ENCODE measurements at places on chromosomes 2 and 18.
A peak's percentile ranks its signal among the peaks of the same experiment; 100 is the strongest.

DNA sequence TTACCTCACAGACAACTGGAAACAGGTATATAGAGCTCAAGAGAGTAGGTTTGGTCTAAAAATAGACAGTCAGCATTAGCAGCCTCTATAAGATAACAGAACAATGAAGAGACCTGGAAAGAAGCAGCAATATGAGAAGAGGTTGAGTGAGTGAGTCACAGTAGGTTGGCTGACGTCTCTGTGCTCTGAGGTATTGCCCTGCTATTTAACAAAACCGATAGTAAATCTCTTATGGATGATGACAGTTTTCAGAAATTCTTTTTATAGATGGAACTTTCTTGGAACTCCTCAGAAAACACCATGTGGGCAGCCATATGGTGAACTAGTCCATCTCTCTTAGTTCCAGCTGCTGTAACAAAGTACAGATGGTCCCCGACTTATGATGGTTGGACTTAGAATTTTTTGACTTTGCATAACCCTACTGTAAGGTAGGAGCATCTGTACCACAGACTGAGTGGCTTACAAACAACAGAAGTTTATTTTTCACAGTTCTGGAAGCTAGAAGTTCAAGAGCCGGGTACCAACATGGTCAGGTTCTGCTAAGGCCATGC, 123.5 kb downstream of the MBD2 start:
- no peak for DNase-seq

- no peak for DNase-seq
These were observed 31.7 kb downstream of the LRP2 start for GRCh38 chr2:169330555-169331198.

DNA sequence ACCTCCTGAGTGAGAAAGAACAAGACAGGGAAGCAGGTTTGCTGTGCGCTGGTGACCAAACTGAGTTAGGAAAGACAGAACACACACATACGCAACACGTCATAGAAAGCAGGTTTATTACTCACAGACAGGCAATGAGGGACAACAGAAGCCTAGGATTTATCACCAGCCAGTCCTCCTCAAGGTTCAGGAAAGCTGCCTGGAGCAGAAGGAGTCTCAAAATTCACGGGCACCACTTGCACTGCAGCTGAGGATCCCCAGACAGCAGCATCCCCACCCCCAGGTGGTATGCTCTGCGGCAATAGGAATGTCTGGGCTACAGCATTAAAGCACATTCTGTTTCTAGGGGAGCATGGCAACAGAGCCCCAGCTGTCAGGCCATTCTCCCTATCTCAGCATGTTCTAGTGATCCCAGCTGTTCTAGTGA, 284.4 kb upstream of the RGPD4 start:
- no peak for DNase-seq

GRCh38 chr2:162074928-162075688, 1.1 kb upstream of the DPP4 start:
- no peak for DNase-seq

DNA sequence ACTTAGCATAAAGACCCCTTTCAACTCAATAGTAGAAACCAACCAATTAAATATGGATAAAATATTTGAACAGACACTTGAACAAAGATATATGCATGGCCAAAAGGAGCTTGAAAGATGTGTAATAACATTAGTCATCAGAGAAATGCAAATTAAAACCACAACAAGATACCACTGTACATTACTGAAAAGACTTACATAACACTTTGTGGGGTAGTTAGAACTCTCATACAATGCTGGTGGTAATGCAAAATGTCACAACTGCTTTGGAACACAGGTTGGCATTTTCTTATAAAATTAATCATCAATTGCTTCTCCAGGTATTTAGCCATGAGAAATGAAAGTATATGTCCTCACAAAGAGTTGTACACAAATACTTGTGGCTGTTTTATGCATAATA, 60.7 kb downstream of the TTC27 start:
- DNase-seq = no peak

- DNase-seq = no peak
These were observed 6.2 kb downstream of the PAIP2B start for GRCh38 chr2:71220743-71221142.

GRCh38 chr2:49621016-49621415, 466.7 kb upstream of the FSHR start:
- no peak for DNase-seq

GRCh38 chr18:77210249-77210648, 39.4 kb upstream of the GALR1 start:
- no peak for DNase-seq

- no peak for DNase-seq
These were observed 260.3 kb downstream of the TPGS2 start for GRCh38 chr18:36568487-36568886.

GRCh38 chr2:66532972-66533868, 98.3 kb downstream of the MEIS1 start:
- no peak for DNase-seq

- DNase-seq = no peak
These were observed 101.6 kb downstream of the AP1S3 start for GRCh38 chr2:223735659-223736244.

DNA sequence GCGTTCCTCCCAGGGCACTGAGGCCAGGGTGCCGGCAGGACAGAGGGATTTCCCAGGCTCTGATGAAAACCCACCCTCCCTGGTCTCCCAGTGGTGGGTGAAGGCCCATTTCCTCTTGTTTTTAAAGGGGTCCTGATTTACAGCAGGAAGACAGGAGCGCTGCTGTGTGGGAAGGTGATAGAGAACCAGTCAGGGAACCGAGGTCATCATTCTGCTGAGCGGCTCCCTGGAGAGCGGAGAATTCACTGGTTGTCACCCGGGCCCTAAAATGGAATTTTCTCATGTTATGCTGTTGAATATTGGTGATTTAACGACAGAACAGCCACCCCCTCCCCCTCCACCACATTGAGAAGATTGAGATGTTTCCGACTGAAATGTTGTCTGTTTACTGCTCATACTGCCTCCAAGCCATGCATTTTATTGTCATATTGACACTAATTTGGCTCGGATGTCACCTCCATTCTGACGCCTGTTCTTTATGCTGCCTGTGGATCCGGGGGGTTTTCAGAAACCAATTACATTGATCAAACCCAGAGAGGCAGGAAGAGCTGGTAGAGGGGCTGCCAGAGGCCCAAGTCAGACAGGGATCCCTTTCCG, 225.2 kb downstream of the GLI2 start:
- DNase-seq = no peak

- DNase-seq = no peak
These were observed 608.1 kb upstream of the REG3G start for GRCh38 chr2:78417355-78417754.

DNA sequence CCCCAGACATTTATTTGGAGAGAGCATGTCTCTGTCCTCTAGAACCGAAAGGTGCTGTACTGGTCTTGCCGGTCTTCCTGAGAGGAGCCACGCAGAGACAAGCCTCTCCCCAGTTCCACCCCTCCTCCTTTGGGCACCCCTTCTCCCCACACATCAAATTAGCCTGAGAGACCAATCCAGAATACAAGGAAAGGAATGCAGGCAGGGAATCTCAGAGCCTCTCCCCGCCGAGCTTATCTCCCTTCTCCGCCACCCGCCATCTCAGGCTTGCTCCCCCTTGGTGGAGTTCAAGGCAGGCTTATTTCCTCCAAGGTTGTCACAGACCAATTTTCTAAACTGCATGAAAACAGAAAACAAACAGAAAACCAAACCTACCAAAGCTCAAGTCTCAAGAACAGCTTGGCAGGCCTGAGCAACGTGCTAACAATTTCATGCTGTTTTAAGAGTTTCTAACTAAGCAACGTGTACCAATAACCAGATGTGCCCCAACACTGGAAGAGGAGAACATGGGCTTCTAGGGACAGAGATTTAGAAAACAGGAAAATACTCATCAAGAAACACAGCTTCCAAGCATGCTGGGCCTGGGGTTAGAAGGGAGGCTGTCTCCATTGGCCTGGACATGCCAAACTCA, 124.5 kb upstream of the PKDCC start:
- DNase-seq = no peak

DNA sequence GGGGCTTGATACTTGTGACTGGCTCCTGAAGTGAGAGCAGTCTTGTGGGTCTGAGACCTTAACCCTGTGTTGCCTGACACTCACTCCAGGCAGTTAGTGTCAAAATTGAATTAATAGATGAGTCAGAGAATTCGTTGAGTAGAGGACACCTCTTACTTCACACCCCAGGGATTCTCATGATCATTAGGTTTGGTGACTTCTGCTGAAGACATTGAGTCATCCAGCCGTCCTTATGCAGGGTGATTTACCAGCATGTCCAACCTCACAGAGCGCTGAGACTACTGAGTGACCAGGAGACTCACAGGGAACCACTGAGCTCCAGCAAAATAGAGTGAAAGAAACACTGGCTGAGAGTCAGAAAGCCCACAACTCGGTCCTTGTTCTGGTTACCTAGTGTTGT, 36.0 kb upstream of the EVA1A start:
- no peak for DNase-seq

DNA sequence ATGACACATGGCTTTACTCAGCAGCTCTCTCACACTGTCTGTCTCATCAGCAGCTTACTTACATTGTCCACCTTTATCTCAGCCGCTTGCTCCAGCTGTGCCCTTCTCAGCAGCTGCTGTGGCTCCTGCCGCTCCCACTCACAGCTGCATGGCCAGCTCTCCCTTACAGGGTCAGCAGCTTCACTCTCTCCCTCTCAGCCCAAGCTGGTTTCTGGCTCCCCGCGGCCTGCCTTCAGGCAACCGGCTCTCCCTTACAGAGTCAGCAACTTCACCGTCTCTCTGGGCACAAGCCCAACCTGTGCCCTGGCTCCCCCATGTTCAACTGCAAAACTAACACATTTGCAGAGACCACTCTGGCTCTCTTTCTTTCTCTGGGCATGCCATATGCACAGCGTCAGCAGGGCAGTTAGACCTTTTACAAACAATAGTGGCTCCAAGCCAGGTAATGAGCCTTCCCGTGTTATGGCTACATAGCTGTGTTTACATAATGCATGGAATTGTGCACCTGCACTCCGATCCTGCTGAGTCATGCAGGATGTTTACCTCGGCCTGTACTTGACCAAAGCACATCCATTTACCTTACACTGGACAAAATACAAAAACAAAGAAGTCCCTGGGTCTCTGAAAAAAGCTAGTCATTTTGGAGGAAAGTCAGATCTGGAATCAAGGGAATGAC, 167.3 kb downstream of the DOK6 start:
- DNase-seq = no peak

GRCh38 chr2:30706534-30707303, 100.5 kb downstream of the CAPN13 start:
- DNase-seq = peak; percentile 74

DNA sequence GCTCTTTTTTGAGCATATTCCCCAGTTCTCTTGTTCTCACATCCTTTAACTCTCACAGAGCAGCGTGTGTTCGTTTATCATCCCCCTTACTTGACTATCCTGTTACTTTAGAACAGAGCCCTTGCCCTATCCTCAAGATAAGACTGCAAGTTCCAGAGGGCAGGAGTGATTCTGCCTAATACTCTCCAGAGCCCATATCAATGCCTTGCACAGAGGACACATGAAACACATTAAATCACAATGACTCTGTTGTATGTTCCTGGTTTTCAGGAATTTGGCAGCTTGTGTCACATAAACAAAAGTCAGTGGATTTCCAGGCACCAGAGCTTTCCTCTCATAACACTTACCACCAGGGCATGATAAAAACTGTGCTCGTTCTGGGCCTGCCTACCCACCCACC, 156.7 kb downstream of the RNF144A start:
- DNase-seq = no peak

DNA sequence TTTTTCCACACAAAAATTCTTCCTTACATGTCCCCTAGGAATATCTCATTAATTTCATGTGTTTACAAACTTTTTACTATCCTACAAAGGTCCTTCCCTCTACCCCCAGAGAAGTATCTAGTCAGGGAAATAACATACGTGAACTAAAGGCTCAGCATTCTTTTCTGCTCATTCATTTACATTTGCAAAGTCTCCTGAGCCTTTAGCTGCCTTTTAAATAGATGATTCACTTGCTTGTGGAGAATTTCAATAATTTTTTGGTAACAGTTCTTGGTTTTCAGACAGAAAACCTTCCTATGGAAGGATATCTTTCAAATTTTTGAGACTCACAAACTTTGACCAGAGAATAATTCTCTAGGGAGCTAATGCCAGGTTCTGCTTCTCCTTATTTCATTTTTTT, 81.5 kb upstream of the RMDN2 start:
- no peak for DNase-seq

DNA sequence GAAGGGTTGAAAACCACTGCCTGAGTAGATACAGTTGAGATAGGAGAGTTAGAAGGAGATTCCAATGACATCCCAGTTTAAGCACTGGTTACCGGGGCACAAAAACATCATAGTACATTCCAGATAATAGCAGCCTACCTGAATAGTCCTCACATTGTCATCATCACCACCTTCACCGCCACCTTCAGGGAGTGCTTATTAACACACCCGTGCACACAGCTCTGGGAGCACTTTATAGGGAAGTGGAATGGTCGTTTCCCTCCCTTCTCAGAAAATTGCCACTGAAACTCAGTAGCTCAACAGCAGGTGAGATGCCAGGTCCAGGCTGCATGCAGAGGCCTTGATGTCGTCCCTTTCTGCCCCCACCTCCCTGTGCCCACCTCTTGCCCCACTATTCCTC, 8.2 kb downstream of the SERPINB7 start:
- no peak for DNase-seq

DNA sequence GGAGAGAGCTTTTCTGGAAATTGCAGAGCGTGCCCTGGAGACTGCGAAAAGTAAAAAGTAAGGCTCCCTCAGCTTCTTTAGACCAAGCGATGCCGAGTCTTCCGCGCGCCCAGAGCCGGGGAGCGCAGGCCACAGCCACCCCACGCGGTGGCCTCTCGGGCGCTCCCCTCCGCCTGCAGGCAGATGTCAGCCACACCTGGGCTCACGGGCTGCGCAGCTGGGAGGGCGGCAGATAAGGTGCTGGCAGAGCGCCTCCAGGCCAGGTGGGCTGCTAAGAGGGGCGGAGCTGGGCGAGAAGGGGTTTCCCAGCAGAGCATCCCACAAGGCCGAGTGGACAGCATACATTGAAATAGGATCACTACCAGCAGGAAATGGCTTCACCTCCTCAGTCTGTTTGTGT, 81.7 kb downstream of the ARHGEF4 start:
- no peak for DNase-seq

DNA sequence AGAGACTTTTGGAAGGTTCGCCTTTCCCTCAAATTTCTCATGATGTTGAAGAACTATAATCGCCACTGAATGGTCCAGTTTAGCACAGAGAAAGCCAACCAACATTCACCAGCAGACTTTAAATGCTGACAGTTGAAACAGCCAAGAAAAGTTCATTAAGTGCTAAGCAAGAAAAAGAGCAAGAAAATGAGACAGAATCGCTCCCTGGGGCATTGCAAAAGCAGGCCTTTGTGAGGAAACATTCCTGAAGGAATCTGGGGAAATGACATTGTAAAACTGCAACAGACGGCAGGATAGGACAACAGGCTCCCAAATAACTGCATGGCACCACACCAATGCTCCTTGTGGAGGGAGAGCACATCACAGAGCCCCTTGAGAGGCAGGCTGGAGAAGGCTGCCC, 269.3 kb upstream of the ID2 start:
- no peak for DNase-seq

DNA sequence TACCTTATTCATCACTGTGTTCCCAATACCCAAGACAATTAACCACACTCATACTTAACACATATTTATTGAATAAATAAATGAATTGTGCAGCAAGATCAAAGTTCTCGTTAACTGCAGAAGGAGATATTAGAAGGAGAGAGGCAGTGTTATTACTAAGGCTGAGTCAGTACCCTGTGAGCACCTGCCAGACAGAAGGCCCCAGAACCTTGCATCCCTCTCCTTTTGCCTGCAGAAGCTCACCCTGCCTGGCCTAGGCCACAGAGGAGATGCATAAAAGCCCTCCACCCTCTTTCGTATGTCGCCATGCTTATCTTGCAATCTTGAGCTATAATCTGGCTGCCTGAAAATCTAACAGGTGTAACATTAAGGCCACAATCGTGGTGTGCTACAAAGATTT, 20.5 kb upstream of the RNF149 start:
- DNase-seq = peak; percentile 13
